ENCODE measurements at places on chromosomes 5 and 9. TPM values are rescaled to one million over a fixed set of nuclear protein-coding genes. Genes with fewer than 3 reads are reported as not detected.

DNA sequence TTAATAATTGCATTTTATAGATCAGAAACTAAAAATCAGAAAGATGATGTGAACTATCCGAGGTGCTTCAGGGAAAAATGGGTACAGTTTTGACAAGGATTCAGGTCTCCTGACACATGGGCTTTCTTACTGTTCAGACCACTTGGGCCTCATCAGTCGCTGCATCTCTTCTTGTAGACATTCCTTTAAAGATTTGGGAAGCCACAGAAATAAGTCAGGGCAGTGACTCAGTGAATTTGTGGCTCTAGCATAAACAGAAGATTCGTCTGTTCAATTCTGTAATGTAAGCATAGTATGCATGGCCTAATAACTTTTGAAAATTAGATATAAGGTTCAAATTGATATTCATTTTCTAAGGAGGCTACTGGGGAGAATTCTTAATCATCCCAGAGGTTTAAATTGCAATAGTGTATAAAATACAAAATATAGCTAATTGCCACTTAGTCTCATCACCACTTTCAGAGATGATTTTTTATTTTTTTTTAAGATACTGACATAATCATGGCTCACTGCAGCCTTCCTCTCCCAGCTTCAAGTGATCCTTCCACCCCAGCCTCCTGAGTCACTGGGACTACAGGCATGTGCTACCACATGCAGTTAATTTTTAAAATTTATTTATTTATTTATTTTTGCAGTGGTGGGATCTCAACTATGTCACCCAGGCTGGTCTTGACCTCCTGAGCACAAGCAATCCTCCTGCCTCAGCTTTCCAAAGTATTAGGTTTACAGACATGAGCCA lies 48.9 kb downstream of the RASEF start:
- no peak overlapping the region for H3K27ac ChIP-seq
- H3K36me3 ChIP-seq = no peaks in the 10 kb centered on the region
- H3K27me3 ChIP-seq = no peaks in the 10 kb centered on the region
- DNase-seq = no peak

- no peak for DNase-seq
- no peak overlapping the region for H3K4me3 ChIP-seq
- H3K27ac ChIP-seq = no peak overlapping the region
Measured at GRCh38 chr5:22910523-22910922, 57.4 kb upstream of the CDH12 start.

GRCh38 chr9:92035687-92036410 lies 79.4 kb downstream of the SPTLC1 start:
- no peaks in the 10 kb centered on the region for H3K4me1 ChIP-seq
- no peaks in the 10 kb centered on the region for H3K36me3 ChIP-seq
- H3K4me3 ChIP-seq = no peak overlapping the region
- DNase-seq = no peak

Gene GOLM1
- not detected for total RNA-seq

Gene MRPS30
- total RNA-seq = 63.9 TPM

- no peaks in the 10 kb centered on the region for H3K36me3 ChIP-seq
- H3K4me3 ChIP-seq = no peak overlapping the region
- H3K27me3 ChIP-seq = no peaks in the 10 kb centered on the region
- no peak overlapping the region for H3K27ac ChIP-seq
Measured at GRCh38 chr9:134928436-134929192, 10.9 kb upstream of the FCN1 start.

Gene CCNJL
- not detected for total RNA-seq

Gene MARCOL
- not detected for total RNA-seq

Gene TRAF1
- total RNA-seq = 18.8 TPM

DNA sequence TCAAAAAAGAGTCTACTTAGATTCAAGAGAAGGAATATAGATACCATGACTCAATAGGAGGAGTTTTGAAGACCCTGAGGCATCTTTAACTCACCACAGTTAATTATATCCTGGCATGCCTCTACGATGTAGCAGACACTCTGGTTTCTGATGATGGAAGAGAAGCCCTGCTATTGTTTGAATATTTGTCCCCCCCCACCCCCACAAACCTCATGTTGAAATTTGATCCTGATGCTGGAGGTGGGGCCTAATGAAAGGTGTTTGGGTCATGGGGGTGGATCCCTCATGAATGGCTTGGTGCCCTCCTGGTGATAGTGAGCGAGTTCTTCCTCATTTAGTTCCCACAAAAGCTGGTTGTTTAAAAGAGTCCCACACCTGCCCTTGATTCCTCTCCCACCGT lies 147.9 kb upstream of the TBCA start:
- H3K4me3 ChIP-seq = no peak overlapping the region
- H3K27me3 ChIP-seq = no peaks in the 10 kb centered on the region
- no peak for DNase-seq
- no peak overlapping the region for H3K27ac ChIP-seq

- DNase-seq = no peak
- no peaks in the 10 kb centered on the region for H3K27me3 ChIP-seq
- H3K27ac ChIP-seq = 0 out of 2 replicates have a peak overlapping the region, but pooled peaks have one; percentile 9
- H3K4me1 ChIP-seq = peaks cover 45% of the 10 kb centered on the region
- H3K36me3 ChIP-seq = peaks cover 33% of the 10 kb centered on the region
Measured at GRCh38 chr5:151054709-151055108, 26.1 kb downstream of the TNIP1 start.

GRCh38 chr5:178580271-178580955 lies 9.8 kb downstream of the COL23A1 start:
- no peak overlapping the region for H3K27ac ChIP-seq
- no peak for DNase-seq
- H3K27me3 ChIP-seq = no peaks in the 10 kb centered on the region

Gene SGCD
- total RNA-seq = not detected

Gene ZNF879
- not detected for total RNA-seq

DNA sequence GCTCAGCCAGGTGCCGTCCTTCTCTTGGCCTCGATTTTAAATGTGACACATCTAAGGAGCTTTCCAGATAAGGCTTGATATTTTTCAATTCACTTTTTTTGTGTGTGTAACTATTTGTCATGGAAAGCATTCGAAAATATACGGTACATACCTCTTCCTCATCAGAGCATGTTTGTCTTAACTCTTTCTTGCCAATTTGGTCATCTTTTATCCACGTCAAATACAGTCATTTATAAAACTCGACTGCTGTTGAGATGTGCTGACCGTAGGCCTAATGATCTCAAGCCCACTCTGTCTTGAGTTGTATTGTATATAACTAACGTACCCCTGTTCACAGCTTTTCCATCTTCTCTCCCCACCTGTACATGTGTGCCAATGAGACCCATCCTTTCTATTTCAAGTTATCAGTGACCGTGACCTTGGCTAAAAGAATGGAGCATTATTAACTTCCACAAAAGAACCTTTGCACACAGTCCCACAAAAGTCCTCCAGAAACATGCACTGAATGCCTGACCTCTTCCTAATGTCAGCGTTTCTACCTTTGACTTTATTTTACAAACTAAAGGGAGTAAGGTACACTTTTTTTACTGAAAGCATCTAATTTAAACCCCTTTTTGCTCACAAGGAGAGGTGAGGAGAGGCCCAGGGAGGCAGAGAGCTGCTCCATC lies 61.6 kb downstream of the IPPK start:
- no peaks in the 10 kb centered on the region for H3K27me3 ChIP-seq
- H3K36me3 ChIP-seq = peaks cover 22% of the 10 kb centered on the region
- no peak overlapping the region for H3K4me3 ChIP-seq
- DNase-seq = no peak
- no peak overlapping the region for H3K27ac ChIP-seq
- no peaks in the 10 kb centered on the region for H3K4me1 ChIP-seq

- H3K27ac ChIP-seq = no peak overlapping the region
- DNase-seq = no peak
- no peaks in the 10 kb centered on the region for H3K27me3 ChIP-seq
- no peak overlapping the region for H3K4me3 ChIP-seq
- peaks cover 37% of the 10 kb centered on the region for H3K36me3 ChIP-seq
Measured at GRCh38 chr9:37271679-37272078, 150.8 kb upstream of the GRHPR start.

Gene ARHGEF28
- not detected for total RNA-seq

DNA sequence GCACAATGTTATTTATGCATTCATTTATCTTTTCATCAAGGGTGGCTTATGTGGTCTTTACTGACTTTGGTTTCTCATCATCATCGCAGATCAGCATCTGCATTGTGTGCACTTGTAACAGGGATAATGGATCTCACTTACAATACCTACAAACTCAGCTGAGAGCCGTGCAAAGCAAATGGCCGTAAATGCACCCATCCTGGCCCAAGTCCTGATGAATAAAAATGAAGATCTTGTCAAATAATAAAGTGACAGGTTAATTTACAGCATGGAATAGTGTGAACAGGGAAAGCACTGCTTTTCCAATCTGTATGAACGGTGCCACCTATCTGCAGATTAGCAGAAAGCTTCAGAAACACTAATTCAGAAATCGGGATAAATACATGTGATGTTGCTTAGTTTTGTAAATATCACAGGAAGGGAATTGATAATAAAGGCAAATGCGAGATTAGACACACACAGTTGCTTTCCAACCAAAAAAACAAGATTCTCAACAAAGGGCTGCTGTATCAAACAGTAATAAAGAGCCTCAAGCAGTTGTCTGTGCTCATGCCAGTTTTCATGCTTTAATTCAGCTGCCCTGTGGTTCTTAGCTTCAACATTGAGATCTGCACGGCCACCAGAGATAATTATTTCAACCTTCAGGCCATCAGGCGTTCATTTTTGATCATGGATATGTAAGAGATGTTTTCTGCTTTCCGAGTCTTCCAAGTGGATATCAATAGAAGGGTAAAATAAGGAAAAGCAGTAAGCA lies 153.4 kb upstream of the POU5F2 start:
- no peak for DNase-seq
- H3K4me3 ChIP-seq = no peak overlapping the region
- H3K27ac ChIP-seq = no peak overlapping the region
- no peaks in the 10 kb centered on the region for H3K4me1 ChIP-seq
- no peaks in the 10 kb centered on the region for H3K36me3 ChIP-seq

Gene PDE8B
- 0.15 TPM for total RNA-seq

DNA sequence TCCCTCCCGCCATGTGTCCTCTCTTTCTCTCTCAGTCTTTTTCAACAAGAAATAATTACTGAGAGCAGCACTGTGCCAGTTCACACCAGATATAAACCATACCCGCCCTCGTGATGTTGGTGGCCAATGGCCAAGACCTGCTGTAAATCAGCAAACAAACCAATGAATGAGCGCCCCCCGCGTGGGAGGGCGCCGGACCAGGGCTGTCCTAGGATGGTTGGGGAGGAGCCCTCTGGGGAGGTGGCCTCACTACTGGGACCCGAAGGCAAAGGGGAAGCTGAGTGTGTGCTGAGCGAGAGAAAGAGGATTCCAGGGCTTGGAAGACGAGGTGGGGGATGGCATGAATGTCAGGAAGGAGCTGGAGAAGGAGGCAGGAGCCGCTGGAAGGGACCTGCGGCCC lies 51.2 kb upstream of the BARHL1 start:
- H3K27ac ChIP-seq = no peak overlapping the region
- DNase-seq = no peak
- no peaks in the 10 kb centered on the region for H3K27me3 ChIP-seq
- no peak overlapping the region for H3K4me3 ChIP-seq

DNA sequence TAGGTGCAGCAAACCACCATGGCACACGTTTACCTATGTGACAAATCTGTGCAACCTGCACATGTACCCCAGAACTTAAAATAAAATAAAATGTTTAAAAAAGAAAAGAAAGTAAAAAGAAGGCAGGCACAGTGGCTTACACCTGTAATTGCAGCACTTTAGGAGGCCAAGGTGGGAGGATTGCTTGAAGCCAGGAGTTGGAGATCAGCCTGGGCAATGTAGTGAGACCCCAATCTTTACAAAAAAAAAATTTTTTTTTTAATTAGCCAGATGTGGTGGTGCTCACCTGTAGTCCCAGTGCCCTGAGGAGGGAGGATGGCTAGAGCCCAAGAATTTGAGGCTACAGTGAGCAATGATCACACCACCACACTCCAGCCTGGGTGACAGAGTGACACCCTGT lies 12.5 kb upstream of the LHFPL2 start:
- no peaks in the 10 kb centered on the region for H3K27me3 ChIP-seq
- H3K4me3 ChIP-seq = no peak overlapping the region
